ENCODE measurements at places on chromosomes 2 and 18.

GRCh38 chr2:1798115-1798784, 53.9 kb upstream of the PXDN start:
- DNase-seq: no peak

DNA sequence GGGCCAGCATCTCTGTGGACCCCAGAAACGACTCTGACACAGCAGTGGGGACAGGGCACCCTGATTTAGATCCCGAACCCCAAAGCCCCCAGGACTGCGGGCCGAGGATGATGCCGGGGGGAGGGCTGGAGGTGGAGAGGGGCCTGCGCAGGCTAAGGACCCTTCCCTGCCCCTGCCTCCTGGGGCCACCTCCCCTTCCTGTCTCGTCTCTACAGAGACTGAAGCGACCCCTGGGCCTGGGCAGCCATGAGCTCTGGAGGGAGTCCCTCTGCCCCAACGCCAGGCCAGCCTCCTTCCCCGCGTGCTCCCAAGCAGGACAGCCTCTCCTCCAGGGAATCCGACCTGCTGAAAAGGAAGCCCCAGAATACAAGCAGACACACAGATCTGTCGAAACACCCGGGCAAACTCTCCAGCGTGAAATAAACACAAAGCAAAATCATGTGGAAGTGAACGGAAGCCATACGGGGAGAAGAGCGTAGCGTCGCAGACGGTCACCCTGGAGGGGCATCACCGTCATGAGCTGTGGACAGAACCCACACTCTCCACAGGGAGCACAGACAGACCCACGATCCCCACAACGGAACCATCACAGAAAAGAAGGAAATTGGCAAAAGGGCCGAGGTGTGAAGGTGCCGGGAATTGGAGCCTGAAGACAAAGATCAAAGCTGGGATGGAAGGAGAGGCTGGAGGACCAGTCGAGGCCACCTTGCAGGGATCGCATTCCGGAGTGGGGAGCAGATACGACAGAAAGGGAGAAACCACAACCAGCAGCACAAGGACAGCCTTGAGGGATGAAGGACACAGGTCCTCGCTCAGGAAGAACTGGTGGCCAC, 51.0 kb upstream of the CTDP1 start:
- no peak for DNase-seq

DNA sequence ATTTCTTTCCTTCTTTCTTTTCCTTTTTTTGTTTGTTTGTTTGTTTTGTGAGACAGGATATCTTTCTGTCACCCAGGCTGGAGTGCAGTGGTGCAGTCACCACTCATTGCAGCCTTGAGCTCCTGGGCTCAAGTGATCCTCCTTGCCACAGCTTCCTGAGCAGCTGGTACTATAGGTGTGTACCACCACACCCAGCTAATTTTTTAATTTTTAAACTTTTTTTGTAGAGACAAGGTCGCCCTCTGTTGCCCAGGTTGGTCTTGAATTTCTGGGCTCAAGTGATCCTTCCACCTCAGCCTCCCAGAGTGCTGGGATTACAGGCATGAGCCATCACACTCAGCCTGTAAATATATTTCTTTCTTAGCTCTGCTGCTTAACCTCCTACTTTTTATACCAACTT, 83.4 kb upstream of the CYP20A1 start:
- DNase-seq: peak; percentile 1

GRCh38 chr2:218329826-218330593, 26.6 kb upstream of the CATIP start:
- no peak for DNase-seq

- no peak for DNase-seq
These were observed 247.8 kb upstream of the SIX2 start for GRCh38 chr2:45256867-45257641.

GRCh38 chr2:242054881-242055801, 185.6 kb downstream of the RTP5 start:
- DNase-seq: no peak

- DNase-seq: no peak
These were observed 94.0 kb downstream of the VRK2 start for GRCh38 chr2:58140508-58141072.

DNA sequence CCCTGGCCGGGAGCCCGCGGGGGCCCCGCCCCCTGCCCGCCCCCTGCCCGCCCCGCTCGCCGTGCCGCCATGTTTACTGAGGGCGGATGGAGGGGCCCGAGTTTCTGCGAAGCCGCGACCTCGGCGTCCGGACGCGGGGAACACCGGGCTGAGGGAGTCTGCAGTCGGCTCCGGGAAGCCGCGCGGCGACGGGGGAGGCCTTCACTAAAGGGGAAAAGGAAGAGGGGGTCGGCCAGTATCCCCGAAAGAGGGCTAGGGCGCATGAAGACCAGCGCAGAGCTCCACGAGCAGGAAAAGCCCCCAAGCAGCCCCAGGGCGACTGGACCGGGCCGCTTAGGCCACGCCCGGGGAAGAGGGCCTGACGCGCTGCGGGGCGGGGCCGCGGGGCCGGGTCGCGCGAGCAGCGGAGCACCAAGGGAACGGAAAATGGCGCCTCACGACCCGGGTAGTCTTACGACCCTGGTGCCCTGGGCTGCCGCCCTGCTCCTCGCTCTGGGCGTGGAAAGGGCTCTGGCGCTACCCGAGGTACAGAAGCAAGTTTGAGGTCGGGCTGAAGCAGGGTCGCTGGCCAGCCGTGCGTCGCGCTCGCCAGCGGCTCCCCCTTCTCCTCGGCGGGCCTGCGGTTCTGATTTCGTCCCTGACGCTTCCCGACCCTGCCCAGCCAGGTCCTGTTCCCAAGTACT, at the start of the genes ATRAID and SLC5A6:
Gene ATRAID, plus strand, starts transcription at position 99 of the 683 bp plus-strand sequence. Its CDS starts 328 bp downstream, at position 427.
Gene SLC5A6, minus strand, starts transcription at position 326 of the 683 bp plus-strand sequence. CDS start 4,618 bp downstream, outside the sequence.
- DNase-seq: peak; percentile 88
